ENCODE measurements at places on chromosomes 1 and 21. TPM values are rescaled to one million over a fixed set of nuclear protein-coding genes. Genes with fewer than 3 reads are reported as not detected.

The AZIN2 gene
- total RNA-seq, result 1.9 TPM

The FCRL6 gene
- 0.32 TPM for total RNA-seq

The TBX15 gene
- 0.43 TPM for total RNA-seq

The DYRK3 gene
- total RNA-seq, result 23.6 TPM

The SPRR1A gene
- total RNA-seq, result not detected

The PDE9A gene
- 3.3 TPM for total RNA-seq

The SPAG17 gene
- total RNA-seq, result not detected

The CRNN gene
- total RNA-seq, result not detected

The NAV1 gene
- total RNA-seq, result 66.6 TPM

The C1orf167 gene
- total RNA-seq, result 2.7 TPM

The S100A14 gene
- total RNA-seq, result 5.8 TPM

The TOMM20 gene
- 76.7 TPM for total RNA-seq

The NECTIN4 gene
- total RNA-seq, result not detected

The MATN1 gene
- not detected for total RNA-seq

The BCAS2 gene
- total RNA-seq, result 27.9 TPM

The HSD3B2 gene
- not detected for total RNA-seq
